ENCODE measurements at places on chromosomes 2 and 18.

DNA sequence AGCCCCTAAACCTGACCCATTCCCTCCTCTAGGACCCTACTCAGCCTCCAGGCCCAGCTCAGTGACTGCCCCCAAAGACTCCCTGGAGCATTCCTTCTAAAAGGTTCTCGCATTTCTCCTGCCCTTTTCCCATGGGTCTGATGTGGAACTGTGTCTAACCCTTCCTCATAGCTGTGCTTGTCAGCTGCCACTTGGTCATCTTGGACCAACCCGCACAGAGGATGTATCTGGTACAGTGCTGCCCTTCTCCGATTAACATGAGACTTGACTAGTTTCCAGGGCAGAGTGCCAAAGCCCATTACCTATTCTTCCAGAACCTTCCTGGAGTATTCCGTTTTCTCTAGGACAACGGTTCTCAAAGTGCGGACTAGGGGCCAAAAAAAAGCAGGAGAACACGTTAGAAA, 518 bp upstream of the NFU1 start:
- peak; percentile 52 for DNase-seq

GRCh38 chr2:185625604-185626003, 113.0 kb upstream of the FSIP2 start:
- no peak for DNase-seq

GRCh38 chr2:217952409-217952808, 50.4 kb downstream of the TNS1 start:
- no peak for DNase-seq

DNA sequence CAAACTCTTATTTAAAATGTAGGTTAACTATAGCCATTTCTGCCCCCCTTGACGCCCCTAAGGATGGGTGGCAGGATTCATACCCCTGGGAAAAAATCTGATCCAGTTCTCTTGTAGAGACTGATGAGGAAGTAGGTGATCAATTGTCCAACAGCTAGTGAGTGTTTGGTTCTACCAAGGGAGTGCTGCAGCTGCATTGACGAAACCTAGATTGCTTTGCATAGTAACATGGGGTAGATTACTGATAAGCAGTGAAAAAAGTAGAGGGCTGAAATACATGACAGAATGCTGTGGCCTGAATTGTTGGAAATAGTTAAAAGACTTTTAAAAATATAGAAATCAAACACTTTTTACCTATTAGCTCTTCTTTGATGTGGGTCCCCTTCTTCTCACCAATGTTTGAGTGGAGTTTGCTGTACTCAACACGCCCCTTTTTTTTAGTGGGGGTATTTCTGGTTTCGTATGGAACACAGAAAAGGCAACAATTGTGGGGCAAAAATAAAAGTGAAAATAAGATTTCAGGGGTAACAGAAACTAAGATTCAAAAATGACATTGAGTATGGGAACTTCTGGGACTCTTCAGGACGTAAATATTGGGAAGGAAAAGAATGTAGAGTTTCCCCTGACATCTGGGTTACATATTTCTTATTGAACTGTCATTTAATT, 66.2 kb downstream of the MAIP1 start:
- DNase-seq, result no peak

DNA sequence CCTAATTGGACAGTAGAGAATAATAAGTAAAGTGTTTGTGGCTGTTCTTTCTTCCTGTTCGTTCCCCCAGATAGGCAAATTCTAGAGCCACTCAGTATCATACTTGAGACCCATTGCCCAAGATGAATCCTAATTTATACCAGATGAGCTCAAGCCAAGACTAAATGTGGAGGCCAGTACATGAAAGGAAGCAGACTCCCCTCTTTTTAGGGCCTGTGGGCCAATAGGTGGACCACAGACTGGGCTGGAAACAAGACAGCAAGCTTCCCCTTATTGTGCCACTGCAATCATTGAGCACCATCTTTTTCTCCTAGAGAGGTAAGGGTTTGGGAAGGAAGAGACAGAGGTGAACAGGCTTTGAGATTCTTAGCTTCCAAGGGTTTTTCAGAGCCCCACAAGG, 141.9 kb downstream of the MGAT5 start:
- peak; percentile 68 for DNase-seq

Measured in Kasumi-1 (cell line).